Subcutaneous adipose tissue (tissue), 4 donors: ENCODE measurements at places on chromosomes 5 and 9. TPM values are rescaled to one million over a fixed set of nuclear protein-coding genes. Genes with fewer than 3 reads are reported as not detected.

The MLANA gene
- total RNA-seq = not detected

The ROPN1L gene
- total RNA-seq = 1.1 TPM

The C7 gene
- total RNA-seq = 75.7 TPM

The PLEKHG4B gene
- under 0.01 TPM for total RNA-seq
